Neural crest cell (in vitro differentiated cells): ENCODE measurements at places on chromosomes 5 and 9. TPM values are rescaled to one million over a fixed set of nuclear protein-coding genes. Genes with fewer than 3 reads are reported as not detected.

- no peak for DNase-seq
Observed at GRCh38 chr5:1763960-1764605, 35.6 kb downstream of the MRPL36 start.

DNA sequence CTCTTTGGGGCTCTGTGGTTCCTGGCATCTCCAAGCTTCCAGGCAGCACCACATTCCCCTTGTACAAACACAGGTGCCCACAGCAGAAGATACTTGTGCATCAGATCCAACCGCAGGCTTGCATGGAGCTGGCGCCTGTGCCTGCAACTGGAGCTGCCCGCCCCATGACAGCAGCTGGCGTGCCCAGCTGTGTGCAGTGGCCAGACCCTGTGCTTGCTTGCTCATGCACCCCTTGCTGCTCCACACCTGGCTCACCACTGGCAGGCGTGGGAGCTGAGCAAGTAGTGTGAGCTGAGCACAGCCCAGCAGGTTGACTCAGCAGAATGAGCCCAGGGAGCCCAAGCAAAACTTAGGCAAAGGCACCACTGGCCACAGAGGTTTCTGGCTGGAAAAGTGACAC, 84.4 kb upstream of the STARD4 start:
- no peak for DNase-seq

- DNase-seq = no peak
Observed at GRCh38 chr5:118651002-118651401, 337.3 kb downstream of the DTWD2 start.

DNA sequence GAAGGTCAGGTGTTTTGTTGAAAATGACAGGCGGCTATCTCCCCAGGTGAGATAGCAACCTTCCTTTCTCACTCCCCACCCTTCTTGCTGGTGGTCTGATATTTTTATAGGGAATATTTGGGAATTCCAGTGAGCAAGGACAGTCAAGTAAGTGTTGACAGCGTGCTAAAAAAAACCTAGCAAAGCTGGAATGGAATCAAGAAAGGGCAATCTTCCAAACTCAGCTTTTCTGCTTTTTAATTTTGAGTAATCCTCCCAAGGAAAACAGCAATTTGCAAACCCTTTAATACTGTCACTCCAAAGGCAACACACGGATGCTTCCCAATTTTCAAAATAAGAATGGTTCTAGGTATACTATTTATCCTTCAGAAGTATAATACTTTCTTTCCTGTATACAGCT, 143.7 kb upstream of the PCA3 start:
- no peak for DNase-seq

- DNase-seq = no peak
Observed at GRCh38 chr9:2809692-2810419, 34.0 kb downstream of the PUM3 start.

GRCh38 chr5:142006363-142007236, 6.2 kb downstream of the GNPDA1 start:
- DNase-seq = no peak

DNA sequence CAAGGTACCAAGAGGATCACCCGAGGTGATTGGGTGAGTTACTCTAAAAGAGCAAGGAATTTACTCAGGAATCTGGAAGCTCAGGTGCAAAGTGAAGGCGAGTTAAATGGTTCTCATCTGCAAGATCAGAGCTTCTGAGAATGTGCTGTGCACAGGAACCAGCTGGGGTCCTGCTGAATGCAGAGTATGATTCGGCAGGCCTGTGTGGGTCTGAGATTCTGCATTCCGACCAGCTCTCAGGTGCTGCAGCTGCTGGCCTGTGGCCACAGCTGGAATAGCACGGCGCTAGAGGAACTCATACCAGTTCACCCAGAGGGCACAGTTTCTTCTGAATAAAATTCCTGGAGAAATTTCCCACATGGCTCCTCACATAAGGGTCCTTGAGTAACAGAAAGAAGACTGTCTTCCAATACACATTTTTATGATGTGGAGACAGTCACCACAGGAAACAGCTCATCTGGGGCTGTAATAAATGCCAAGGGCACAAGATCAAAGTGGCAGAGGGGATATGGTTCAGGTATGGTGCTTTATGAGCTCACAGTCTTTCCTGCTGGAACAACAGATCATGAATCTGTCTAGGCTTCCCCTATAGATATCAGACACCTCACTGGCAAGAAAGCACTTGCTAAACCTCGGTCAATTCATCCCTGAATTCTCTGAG, 83.9 kb downstream of the PTPN3 start:
- no peak for DNase-seq

DNA sequence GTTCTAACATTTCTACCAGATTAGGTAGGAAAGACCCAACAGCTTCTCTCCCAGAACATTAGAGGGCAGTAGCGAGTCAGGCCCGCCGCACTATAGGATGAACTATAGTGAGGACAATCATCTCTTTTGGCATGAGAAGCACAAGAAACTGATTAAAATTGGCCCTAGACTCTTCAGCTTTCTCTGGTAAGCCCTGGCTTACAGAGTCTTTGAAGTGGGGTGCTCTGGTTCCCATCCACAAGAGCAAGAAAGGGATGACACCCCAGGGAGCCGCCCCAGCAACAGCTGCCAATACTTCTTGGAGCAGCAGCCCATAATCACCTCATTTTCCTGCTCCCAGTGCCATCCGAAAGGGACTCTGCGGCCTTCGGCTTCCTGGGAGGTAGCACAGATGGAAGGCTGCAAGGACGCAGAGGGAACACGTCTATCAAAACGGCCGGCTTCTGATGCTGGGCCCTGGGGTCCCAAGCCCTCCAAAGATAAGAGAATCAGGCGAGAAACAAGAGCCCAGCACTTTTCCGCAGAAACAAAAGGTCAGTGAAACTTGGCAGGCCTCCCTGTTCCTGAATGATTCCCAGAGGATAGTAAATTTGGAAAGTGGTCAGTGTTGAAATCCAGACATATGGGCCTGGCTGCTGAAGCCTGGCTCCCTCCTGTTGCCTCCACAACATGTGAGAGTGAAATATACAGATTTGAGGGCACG, 69.3 kb downstream of the HSD17B3 start:
- DNase-seq = peak; percentile 27

DNA sequence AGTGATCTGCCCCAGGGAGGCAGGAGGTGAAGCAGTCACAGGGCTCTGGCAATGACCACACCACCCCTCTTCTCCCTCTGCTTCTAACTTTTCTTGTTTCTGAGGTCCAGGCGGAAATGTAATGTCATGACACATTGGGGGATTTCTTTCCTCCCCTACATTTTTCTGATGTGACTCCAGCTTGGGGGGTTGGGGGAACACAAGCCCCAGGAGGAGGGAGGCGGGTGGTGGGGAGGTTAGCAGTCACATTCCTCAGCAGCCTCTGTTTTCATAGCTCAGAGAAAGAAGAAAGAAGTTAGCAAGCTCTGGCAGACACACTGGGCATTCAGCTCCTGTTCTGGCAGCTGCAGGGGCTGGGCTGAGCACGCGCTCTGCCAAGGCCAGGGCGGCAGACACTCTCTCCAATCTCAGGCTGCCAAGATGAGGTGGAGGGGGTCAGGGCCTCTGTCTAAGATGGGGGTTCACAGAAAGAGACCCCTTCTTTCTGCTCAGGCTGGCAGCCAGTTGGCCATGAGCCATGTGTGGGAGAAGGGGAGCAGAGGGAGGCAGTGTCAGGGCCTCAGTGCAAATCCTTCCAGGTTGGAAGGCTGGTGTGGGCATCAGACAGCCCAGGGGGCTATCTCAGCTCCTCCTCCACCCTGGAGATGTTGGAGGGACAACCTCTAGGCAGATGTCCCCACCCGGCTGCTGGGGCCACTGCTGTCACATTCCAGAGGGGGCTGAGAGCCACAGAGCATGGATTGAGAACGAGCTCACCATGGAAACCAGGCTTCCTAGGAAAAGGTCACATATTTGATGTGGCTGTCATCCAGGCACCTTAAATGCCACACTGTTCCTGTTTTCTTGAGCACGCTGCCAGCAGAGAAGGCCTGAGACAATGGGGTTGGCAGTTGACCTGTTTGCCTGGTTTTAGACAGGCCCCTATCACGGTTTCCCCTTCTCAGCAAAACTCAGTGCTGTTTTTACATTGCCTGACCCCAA, 20.1 kb upstream of the PFDN1 start:
- DNase-seq = no peak

DNA sequence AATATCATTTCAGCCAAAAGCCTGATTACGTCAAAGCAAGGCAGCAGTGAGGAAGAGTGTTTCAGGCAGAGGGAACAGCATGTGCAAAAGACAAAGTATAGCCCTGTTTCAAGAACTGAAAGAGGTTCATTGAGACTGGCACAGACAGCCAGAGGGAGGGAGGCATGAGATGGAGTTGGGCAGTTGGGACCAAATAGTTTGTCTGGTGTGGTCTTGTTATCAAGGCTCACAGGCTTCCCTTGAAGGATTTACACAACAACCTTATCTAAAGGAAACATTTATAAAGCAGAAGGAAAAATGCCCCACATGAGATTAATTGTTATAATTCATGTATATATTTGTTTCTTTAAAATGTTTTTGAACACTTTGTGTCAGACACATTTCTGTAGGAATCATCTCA, 253.3 kb downstream of the DMAC1 start:
- DNase-seq = no peak

GRCh38 chr5:115666023-115666422, 40.2 kb upstream of the TMED7 start:
- DNase-seq = no peak

DNA sequence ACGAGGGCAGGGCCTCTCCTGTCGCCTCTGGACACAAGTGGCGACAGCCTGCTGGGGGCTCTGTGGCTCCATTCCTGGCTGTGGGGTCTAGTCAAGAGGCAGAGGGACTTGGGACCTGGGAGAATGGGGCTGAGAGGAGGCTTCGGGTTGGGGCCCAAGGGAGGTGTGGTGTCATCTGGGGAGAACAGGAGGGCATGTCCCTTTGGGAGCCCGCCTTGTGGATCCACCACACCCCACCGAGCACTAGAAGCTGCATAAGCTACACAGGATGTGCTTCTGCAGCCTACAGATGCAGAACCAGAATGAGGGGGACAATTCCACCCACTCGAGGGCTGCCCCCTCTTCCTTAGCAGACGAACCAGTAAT, 3.9 kb upstream of the MAN1B1 start:
- no peak for DNase-seq

DNA sequence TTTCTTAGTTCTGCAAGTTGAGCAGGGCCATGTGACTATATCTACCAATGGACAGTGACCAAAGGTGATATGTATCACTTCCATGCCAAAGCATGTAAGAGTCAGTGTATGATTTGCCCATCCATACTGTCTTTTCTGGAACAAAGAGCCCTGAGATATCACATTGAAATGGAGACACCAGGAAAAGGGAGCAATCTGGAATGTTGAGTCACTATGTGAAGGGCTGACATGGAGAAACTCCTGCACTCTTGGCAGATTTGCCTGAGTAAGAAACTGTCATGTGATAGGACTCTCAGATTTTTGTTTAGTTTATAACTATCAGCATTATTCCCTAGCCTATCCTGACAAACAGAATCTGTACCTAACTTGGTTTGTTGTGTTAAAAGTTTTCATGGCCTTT, 29.8 kb upstream of the TMEM161B start:
- DNase-seq = no peak

GRCh38 chr9:69273161-69273560, 51.9 kb upstream of the ENTREP1 start:
- no peak for DNase-seq

DNA sequence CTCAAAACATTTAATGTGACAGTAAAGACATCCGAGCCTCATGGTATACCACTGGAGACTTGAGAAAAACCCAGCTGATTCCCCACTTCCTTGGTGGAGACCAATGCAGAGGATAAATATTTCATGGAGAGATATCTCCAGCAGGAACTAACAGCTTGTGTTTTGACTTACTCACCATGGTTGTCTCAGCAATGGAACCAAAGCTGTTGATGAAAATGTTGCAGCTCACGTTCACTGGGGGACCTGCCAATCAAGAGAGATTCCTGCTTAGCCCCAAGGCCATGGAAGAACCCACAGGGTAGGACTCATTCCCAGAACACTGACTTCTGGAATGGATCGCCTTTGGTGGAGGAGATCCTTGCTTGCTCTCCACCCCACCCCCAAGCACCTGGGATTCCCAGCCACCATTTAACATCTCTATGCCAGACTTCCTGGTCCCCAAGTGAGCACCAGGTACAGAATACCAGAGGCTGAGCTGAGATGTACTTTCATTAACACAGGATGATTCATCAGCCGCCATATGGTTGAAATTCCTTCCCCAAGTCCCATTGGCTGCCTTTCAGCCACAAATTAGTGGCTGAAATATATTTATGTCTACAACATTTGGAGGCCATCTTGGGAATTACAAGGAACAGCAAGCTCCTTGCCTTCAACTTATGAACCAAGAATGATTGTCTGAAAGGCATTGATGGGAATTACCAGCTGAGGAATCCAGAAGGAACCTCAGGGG, 37.9 kb downstream of the GLRA1 start:
- no peak for DNase-seq

DNA sequence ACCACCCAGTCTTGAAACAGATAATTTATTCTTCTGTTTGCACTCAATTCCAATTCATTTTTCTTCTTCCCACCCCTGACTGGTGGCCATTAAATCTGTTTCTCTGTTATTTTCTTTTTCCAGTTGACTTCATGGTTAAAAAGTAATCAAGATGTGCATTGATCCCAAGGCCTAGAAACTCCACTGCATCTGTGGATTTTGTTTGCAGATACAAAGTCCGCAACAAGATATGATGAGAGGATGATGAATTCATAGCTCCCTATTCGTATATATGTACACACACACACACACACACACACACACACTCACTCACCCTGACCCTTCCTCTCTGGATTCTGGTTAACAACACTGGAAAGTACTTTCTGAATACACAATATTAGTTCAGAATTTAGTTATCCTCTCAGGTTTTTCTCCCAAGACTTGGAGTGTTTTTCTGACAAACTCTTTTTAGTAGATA, 52.4 kb downstream of the CD180 start:
- DNase-seq = no peak

DNA sequence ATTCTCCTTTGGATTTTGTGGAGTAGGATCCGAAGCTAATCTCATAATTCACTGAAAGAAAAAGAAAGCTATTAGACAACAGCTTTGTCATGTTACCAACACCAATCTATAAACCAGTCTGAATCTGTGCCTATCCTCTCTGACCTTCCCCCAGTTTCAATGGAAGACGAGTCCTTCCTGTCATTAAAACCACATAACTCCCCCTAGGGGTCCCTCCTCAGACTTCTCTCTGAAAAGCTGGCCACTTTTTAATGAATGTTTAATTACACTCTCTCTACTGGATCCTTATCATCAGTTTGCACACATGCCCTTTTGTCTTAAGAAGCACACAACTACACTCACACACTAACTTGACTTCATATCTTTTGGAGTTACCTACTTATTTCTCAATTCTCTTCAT, 98.0 kb upstream of the TSLP start:
- DNase-seq = no peak

- no peak for DNase-seq
Observed at GRCh38 chr9:107612136-107612535, 122.6 kb upstream of the KLF4 start.

- no peak for DNase-seq
Observed at GRCh38 chr5:57891443-57891842, 408.8 kb upstream of the ACTBL2 start.

RNF183 gene
- not detected in 2 replicates for total RNA-seq

PCSK1 gene
- total RNA-seq = 0.47 and 0.52 TPM in 2 replicates

LSM11 gene
- total RNA-seq = 10.4 and 11.3 TPM in 2 replicates

SLC12A7 gene
- 34.7 and 40.7 TPM in 2 replicates for total RNA-seq

GPR107 gene
- 42.8 and 43.8 TPM in 2 replicates for total RNA-seq

TMC1 gene
- total RNA-seq = 0.33 and 0.36 TPM in 2 replicates

TIMD4 gene
- total RNA-seq = not detected in 2 replicates

SPRY4 gene
- total RNA-seq = 42.1 and 44.2 TPM in 2 replicates

NUTM2G gene
- not detected in 2 replicates for total RNA-seq

SPATA31C1 gene
- total RNA-seq = 1.4 and 1.9 TPM in 2 replicates

SFXN1 gene
- 103 TPM in 2 replicates for total RNA-seq

FNBP1 gene
- total RNA-seq = 47.3 and 48.4 TPM in 2 replicates

SIGMAR1 gene
- total RNA-seq = 107 and 108 TPM in 2 replicates

CRHBP gene
- 0.20 and 0.21 TPM in 2 replicates for total RNA-seq

PHYHD1 gene
- total RNA-seq = 3.9 and 5.0 TPM in 2 replicates

PRDM12 gene
- total RNA-seq = 2.2 and 2.5 TPM in 2 replicates

SLC36A3 gene
- total RNA-seq = not detected in 2 replicates
